ENCODE measurements at places on chromosomes 4 and X.

- no peak for DNase-seq
These were observed 55.7 kb downstream of the NDNF start for GRCh38 chr4:121016611-121017010.

- DNase-seq, result no peak
These were observed 16.8 kb downstream of the KDM6A start for GRCh38 chrX:44889824-44890223.

GRCh38 chr4:183757060-183757459, 98.0 kb downstream of the TRAPPC11 start:
- DNase-seq, result no peak

DNA sequence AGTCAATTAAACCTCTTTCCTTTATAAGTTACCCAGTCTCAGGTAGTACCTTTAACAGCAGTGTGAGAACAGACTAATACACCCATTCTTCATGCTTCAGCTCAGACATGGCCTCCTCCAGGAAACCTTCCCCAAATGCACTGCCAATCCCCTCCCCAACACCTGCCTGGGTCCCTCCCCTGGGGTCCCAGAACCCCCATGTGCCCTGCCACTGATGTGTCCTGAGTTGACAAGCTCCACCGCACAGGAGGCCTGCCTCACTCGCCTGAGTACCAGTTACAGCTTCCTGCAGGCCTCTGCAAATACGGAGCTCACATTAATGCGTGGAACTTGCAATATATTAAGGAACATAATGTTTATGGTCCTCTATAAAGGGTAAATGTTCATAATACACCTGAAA, 34.9 kb upstream of the CRMP1 start:
- DNase-seq, result no peak

Measured in GM10248 (cell line).